Activated CD8-positive, alpha-beta memory T cell treated with anti-CD3 and anti-CD28 coated beads, Interleukin-2, amount 50 U/mL, for 4 hours (primary cell): ENCODE measurements at places on chromosomes 6 and 20.

DNA sequence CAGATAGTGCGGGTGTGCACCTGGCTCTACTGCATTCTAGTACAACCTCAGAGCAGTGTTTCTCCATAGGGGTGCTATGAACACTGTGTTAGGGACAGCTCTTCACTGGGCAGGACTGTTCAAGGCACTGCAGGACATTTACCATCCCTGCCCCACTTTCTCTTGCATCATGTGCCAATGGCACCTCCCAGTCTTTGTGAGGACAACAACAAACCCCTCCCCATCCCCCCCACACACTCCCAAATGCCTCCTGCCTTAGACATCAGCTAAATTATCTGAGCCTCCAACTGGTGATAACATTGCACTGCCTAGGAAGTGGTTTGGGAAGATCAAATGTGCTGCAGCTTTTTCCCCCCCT is 98.9 kb downstream of the FYN start:
- no peak for DNase-seq

DNA sequence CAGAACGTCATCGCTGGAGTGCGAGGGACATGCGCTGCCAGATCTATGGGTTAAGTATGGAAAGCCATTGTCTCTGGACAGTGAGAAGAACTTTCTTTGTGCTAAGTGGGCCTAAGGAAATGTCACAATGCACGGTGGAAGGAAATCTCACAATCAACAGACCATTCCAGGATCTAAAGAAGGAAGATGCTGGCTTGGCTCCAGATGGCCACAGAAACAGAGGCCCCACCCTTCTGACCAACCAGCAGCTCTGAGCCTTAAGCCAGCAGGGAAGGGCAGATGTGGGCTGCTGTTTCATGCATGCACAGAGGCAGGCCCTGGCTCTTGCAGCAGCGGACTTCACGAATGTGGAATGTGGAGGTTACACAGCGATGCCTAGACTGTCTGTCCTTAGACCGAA is 156.3 kb downstream of the SOBP start:
- no peak for DNase-seq

- DNase-seq: peak; percentile 37
Observed at GRCh38 chr6:21594416-21595281, 1.1 kb downstream of the SOX4 start.

DNA sequence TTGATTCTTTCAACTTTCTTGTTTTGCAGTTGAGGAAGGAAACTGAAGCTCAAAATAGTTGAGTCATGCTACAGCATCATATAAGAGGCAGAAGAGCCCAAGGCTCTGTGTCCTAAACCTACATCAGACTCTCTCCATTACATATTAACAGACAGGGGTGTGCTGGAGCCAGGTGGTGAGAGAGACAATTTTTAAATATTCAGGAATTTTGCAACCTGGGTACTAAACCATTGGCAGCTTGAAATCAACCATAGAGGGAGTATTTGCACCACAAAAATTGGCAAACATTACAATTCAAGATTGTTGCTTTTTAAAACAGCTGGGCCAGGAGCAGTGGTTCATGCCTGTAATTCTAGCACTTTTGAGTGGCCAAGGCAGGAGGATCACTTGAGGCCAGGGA is 65.8 kb upstream of the SOX4 start:
- no peak for DNase-seq

DNA sequence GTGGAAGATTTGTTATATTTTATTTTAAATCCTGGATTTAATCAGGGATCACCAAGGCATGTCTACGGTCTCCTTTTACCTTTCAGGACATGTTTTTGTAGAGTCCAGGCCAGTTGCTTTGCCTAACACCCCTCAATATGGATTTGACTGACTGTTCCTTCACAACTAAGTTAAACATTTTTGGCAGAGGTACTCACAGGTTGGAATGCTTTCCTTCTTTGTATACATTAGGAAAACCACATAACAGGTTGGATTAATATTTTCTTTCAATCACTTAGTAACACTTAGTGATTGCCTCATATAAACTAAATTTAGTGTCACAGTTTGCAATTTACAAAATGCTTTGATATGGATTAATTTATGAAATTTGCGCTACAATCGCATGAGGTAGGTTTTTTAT is 64.5 kb downstream of the IPCEF1 start:
- DNase-seq: no peak

GRCh38 chr20:31870726-31871617 is 538 bp downstream of the TTLL9 start:
- no peak for DNase-seq

DNA sequence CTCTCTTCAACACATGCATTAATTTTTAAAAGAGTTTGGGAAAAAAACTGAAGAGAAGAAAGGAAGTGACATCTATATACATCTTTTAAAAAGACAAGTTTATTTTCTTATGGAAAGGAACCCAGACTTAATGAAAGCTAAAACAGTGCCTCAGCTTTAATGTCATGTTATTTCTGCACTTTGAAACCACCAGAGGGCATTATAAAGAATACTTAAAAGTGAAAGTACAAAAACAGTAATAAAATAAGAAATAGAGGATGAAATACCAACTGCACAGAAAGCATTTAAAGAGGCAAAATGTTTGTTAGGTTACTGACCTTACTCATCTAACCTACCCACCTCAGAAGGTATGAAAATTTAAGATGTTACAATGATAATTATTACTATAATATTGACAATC is 98.8 kb downstream of the HUS1B start:
- no peak for DNase-seq

GRCh38 chr6:136616527-136616926 is 66.3 kb upstream of the MAP7 start:
- no peak for DNase-seq

DNA sequence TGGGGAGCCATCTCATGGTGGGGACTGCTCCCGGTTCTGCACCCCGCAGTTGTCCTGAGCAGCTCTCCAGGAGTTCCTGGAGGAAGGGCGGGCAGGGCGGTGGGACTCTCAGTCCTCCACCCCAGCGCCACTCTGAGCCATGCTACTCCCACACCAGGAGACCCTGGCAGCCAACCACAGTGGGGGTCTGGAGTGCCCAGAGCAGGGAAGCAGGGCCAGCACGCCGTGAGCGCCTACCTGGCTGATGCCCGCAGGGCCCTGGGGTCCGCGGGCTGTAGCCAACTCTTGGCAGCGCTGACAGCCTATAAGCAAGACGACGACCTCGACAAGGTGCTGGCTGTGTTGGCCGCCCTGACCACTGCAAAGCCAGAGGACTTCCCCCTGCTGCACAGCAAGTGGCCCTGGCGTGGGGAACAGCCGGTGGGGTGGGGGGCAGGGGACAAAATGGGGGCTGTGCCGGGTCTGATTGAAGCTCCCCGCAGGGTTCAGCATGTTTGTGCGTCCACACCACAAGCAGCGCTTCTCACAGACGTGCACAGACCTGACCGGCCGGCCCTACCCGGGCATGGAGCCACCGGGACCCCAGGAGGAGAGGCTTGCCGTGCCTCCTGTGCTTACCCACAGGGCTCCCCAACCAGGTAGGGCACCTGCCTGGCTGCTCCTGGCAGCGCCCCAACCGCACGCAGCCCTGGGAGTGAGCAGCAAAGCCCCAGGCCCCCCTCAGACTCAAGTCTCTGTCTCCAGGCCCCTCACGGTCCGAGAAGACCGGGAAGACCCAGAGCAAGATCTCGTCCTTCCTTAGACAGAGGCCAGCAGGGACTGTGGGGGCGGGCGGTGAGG is 1.6 kb upstream of the TNFRSF6B start:
- no peak for DNase-seq

GRCh38 chr6:40328386-40328985 is 258.7 kb downstream of the LRFN2 start:
- DNase-seq: peak; percentile 30

- DNase-seq: no peak
Observed at GRCh38 chr20:32752458-32753250, 9.4 kb upstream of the COMMD7 start.

GRCh38 chr20:60053125-60053817 is 95.0 kb downstream of the CDH26 start:
- DNase-seq: no peak

DNA sequence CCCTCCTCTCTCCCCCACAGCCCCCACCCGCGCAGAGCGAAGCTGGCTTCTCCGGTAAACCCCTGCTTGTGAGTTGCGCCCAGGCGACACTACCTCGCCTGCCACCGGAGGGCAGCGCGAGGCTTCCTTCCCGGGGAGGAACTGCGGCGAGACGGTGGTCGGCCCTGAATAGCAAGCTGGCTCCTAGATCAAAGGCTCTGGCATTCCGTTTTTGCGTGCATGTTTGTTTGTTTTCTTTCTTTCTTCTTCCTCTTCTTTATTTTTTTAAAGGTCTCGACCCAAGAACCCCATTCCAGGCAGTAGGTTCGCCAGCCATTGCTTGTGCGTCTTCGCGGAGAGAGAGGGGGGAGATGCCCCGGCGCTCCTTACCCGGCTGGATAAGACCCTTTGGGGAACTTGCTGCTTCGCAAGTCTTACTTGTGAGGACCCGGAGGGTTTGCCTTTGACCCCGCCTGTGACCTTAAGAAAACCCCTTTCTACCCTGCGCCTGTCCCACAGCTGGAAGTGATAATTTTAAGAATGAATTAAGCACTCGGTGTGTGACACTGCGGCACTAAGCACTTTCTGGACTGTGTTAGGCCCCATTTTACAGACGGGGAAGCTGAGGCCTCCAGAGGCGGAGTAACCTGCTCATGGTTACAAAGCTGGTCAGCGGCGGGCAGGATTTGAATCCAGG is 92.7 kb upstream of the SIRPA start:
- no peak for DNase-seq

GRCh38 chr20:6388671-6389197 is 265.9 kb upstream of the FERMT1 start:
- DNase-seq: no peak

DNA sequence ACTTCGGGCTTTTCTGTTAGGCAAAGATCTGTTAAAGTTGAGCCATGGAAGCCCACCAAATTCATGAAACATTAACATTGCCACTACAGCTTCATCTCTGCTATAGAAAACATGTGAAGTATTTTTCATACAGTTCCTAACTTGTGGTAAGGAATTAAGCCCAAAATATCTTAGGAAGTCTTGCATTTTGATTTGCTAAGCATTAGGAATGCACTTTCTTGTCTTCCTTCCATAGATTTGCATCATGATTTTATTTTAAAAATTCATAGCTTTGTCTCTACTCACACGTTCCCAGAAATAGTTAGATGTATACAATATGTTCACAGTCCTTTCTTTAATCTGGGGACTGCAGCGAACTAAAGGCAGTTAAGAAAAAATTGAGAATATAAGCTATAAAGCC is 325.6 kb downstream of the CENPW start:
- DNase-seq: no peak

GRCh38 chr20:36128463-36129159 is 25.9 kb upstream of the EPB41L1 start:
- no peak for DNase-seq

DNA sequence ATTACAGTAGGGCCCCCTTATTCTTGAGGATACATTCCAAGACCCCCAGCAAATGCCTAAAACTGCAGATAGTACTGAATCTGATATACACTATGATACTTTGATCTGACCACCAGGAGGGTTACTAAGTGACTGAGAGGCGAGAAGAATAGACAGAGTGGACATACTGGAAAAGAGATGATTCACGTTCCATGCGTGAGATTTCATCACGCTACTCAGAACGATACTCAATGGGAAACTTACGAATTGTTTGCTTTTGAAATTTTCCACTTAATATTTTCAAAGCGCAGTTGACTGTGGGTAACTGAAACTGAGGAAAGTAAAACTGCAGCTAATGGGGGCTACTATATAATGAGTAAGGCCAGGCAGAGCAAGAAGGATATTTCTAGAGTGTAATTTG is 60.8 kb downstream of the STX11 start:
- no peak for DNase-seq

- DNase-seq: no peak
Observed at GRCh38 chr20:52768694-52769093, 203.5 kb upstream of the TSHZ2 start.

DNA sequence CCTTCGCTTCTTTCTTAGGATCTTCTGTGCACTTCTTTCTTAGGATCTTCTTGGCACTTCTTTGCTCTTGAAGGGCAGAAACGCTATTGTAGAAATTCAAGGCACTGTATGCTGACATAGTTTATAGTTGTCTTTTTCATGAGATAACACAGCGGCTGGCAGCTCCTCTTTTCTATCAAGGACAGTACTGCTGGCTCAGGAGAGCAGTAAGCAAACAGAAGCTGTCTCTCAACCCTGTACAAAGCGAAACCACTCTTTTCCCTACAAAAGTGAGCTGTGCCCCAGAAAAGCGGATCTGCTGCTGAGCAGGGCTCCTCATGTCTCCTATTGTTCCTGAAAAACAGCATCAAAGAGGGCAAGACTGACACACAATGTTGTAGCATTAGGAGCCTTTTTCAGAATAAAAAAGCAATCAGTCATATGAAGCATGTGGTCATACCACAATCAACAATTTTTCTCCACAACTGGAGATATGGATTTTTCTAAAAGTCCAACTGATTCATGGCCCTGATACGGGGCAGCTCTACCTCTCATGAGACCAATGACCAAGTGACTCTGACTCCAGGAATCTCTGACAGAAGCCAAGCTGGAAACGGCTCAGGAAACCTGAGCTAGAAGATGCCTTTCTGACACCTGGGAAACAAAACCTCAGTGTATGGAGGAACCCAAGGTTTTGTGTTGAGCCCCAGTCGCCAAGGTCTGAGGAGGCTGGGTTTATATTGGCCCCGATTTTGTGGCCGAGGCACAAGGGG is 255.9 kb downstream of the ESR1 start:
- no peak for DNase-seq

- DNase-seq: no peak
Observed at GRCh38 chr20:54340206-54340605, 132.3 kb downstream of the PFDN4 start.

DNA sequence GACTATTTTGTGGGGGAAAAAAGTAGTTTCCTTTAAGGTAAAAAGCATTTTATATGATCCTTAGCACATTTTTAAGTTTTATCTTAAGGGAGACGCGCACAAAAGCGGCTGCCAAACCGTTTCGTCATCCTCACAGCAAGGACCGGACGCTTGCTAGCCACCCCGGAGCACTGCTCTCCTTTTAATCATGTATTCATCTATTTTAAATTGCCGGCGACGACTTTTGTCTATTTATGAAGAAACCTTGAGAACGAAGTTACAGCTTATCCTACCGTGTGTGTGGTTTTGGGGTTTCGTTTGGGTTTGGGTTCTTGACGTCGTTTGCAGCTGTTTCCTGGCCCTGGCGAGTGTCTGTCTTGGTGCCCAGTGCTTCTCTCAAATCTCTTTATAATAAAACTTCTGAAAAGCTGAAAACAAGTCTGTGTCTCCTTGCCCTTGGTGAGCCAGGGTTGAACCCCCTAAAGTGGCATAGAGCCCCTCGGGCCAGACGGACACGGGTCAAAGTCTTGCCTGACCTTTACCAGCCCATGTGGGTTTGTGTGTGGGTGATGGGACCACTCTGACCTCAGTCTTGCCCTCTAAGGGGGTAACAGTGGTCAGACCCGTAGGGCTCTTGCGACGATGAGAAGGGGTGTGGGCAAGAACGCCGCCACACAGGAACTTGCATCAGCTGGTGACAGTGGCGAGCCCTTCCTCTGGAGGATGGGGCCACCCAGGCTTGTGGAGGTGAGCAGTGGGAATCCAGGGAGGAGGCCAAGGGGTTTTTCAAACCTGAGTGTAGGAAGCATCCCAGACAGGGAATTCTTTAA is 117.6 kb downstream of the JPH2 start:
- peak; percentile 40 for DNase-seq
